EH (cell line): ENCODE measurements at places on chromosomes 7 and 10.

DNA sequence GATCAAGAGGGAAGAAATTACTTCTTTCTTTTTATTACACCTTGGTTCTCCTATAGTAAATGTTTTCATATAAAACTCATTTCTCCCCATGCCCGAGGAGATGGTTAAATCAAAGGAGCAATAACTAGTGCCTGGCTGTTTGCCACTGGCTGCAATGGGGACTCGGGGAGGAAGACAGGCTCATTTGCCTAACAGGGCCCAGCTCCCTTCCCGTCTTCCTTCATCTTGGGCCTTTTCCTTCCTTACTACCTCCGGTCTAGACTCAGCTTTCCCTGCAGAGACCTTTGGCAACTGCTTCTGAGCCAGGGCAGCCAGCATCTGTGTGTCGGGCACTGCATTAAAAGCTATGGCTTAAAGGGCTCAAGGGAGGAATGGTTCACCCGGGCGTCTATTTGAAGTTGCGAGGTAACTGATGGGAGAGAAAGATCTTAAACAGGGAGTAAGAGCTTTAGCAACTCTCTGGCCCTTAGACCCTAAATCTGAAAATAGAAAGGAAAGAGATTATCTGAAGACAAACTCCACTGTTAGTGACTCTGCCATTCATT, 63.5 kb downstream of the CALD1 start:
- DNase-seq = no peak

DNA sequence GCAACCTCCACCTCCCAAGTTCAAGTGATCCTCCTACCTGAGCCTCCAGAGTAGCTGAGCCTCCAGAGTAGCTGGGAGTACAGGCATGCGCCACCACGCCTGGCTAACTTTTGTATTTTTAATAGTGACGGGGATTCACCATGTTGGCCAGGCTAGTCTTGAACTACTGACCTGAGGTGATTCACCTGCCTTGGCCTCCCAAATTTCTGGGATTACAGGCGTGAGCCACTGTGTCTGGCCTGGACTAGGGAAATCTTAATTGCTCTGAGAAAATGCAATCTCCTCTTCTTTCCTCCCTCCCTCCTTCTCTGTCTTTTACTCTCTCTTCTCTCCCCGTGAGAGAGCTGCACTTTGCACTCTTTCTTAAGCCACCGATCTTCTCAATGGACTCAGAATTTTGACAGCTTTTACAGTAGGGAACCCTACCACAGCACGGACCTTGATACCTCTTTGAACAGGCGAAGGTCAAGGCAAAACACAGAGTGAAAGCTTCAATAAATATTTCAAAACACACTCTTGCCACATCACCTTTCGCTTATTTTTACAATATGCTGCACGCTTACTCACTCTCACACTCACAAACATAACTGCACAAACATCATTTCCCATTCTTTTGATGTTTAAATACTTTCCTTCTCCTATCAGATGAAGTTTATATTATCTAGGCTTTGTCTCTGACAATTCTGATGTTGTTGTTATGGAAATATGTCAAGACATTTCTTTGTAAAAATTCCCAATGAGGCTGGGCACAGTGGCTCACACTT, 173.4 kb upstream of the NRP1 start:
- DNase-seq = no peak

- no peak for DNase-seq
These were observed 169.4 kb downstream of the FGFR2 start for GRCh38 chr10:121428867-121429266.

- no peak for DNase-seq
These were observed 57.0 kb downstream of the PRKAG2 start for GRCh38 chr7:151819866-151820265.

GRCh38 chr7:91239171-91239604, 25.0 kb upstream of the FZD1 start:
- DNase-seq = peak; percentile 91

DNA sequence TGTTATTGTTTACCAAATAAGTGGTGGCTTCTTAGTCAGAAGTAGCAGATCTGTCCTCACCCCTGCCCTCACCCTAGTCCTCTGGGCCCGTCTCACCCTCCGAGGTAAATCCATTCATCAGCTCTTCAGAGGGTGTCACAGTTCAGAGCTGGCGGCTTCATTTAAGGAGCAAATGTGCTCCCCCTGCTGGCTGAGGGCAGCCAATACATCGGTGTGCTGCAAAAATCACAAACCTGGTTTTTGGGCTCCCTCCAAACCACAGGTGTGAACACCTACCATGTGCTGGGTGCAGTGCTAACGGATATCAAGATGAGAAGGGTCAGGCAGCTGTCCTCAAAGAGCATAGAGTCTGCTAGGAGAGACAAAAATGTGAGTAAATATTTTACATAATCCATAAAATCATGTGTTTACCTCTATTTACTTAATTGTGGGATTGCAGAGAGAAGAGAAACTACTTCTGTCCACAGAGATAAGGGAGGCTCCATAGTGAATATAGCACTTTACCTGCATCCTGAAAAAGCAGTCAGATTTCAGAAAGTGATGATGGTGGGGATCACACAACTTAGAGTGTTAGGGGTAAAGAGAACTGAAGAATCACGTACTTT, 15.5 kb upstream of the CRTAC1 start:
- DNase-seq = peak; percentile 54
